ENCODE measurements at places on chromosomes 2 and 18.

- DNase-seq: no peak
These were observed 22.9 kb upstream of the CIDEA start for GRCh38 chr18:12231040-12231882.

DNA sequence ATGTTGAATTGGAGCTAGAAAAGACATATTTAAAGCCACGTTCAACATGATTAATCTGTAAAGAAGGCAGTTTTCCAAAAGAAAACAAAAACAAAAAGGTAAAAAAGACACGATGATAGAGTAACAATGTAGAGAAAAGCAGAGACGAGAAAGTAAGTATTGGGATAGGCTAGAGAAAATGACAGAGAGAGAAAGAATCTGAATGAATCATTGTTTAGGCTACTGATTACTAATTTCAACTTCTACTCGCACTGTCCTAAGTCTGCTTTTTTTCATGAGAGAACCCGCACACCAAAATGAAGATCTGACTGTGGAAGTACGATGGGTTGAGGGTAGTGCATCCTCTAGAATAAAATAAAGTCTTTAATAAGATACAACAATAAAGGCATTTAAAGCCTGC lies 1599.2 kb upstream of the TMEFF2 start:
- no peak for DNase-seq

GRCh38 chr2:144458541-144458940 lies 61.4 kb downstream of the ZEB2 start:
- DNase-seq: no peak

- no peak for DNase-seq
These were observed 71.1 kb downstream of the LDLRAD4 start for GRCh38 chr18:13289481-13290205.

GRCh38 chr2:237057893-237058300 lies 27.8 kb upstream of the COPS8 start:
- DNase-seq: no peak

DNA sequence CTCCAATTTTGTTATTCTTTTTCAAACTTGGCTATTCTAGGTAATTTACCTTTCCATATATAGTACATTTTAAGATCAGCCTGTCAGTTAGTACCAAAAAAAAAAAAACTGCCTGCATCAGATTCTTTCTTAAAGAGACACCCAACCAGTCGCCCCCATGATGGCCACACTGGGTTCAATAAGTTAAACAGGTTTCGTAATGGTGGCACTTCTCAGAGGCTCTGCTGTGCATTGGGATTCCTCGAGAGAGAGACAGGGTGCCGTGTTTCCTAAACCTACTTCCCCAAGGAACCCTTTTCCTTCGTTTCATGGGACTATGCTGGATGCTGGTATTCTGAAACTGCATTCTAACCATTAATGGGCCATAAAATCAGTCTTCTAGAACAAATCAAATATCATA lies 37.4 kb downstream of the MYO7B start:
- DNase-seq: no peak

GRCh38 chr18:25780105-25780504 lies 310.3 kb downstream of the SS18 start:
- no peak for DNase-seq

GRCh38 chr2:182550234-182550633 lies 123.4 kb upstream of the PDE1A start:
- DNase-seq: no peak

- no peak for DNase-seq
These were observed 2.9 kb downstream of the HSPD1 start for GRCh38 chr2:197496695-197497094.

GRCh38 chr2:64018701-64019082 lies 536 bp downstream of the VPS54 start:
- peak; percentile 35 for DNase-seq

- no peak for DNase-seq
These were observed 40.9 kb upstream of the MBP start for GRCh38 chr18:77173275-77174030.

DNA sequence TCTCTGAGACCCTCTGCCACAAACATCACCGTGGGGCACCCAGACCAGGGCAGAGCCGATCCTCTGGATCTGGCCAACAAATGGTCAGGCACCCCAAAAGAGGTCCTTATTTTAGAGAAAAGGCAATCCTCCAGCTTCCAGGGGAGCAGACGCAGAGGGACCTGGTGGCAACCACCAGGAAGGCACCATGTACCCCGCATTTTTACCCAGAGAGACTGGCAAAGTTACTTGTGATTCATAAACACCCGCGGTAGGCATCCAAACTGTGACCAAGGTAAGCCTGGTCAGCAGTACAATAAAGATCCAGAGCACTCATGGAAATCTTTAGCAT lies 10.5 kb downstream of the LIMS2 start:
- DNase-seq: no peak

GRCh38 chr2:241901500-241902351 lies 32.2 kb downstream of the RTP5 start:
- no peak for DNase-seq

GRCh38 chr2:181805228-181806038 lies 86.1 kb upstream of the ITPRID2 start:
- no peak for DNase-seq

Measured in hepatic stellate cell (primary cell).